T-cell (primary cell): ENCODE measurements at places on chromosomes 13 and 19.

DNA sequence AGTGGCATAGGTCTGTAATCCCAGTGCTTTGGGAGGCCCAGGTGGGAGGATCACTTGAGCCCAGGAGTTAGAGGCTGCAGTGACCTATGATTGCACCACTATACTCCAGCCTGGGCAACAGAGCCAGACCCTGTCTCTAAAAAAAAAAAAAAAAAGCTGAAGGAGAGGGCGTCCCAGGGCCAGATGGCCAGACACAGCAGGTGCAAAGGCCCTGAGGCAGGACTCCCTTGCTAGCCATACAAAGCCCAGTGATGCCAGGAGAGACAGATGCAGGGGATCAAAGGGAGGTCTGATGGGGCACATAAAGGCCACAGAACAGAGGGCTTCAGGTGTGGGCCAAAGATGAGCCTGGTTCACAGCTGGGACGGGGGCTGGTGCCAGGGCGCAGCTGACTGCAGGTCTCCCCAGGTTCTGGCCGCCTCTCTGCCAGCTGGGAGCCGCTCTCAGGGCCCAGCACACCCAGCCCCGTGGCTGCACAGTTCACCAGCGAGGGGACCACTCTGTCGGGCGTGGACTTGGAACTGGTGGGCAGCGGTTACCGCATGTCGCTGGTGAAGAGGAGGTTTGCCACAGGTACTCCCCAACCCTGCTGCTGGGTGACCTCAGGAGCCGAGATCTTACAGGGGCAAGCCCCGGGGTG lies 7.5 kb upstream of the B3GNT3 start:
- DNase-seq, result no peak

GRCh38 chr19:1373042-1373533 lies 10.6 kb upstream of the NDUFS7 start:
- no peak for DNase-seq

DNA sequence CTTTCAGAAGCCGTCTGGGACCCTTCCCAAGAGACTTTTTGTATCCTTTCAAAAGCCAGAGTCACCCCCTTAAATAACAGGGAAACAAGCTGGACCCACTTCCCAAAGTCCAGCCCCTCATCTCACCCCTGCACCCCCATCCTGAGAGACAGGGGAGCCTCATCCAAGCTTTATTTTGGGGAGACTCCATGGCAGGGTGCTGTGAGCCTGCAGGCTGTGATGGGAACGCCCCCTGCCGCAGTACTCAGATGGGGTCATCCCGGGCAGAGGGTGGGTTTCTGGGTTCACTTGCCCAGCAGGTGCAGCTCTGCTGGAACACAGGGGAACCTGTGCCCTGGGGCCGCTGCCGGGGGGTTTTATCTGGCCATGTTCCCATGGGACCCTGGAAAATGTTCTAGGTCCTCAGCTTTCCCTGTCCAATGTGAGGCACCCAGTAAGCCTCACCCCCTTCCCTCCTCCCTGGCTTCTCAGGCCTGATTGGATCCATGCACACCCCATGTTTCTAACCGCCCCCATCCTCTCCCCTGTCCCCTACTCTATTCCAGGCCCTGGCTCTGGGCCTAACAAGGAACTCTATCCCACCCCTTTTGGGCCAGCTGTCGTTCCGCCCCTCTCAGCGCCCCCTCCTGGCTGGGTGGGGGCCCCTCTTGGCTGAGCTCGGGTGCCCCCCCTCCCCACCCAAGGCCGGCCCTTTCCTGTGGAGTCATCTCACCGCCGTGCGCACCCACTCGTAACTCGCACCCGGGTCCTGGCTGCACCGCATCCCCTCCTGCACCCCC lies 1.0 kb downstream of the HIF3A start:
- DNase-seq, result no peak

DNA sequence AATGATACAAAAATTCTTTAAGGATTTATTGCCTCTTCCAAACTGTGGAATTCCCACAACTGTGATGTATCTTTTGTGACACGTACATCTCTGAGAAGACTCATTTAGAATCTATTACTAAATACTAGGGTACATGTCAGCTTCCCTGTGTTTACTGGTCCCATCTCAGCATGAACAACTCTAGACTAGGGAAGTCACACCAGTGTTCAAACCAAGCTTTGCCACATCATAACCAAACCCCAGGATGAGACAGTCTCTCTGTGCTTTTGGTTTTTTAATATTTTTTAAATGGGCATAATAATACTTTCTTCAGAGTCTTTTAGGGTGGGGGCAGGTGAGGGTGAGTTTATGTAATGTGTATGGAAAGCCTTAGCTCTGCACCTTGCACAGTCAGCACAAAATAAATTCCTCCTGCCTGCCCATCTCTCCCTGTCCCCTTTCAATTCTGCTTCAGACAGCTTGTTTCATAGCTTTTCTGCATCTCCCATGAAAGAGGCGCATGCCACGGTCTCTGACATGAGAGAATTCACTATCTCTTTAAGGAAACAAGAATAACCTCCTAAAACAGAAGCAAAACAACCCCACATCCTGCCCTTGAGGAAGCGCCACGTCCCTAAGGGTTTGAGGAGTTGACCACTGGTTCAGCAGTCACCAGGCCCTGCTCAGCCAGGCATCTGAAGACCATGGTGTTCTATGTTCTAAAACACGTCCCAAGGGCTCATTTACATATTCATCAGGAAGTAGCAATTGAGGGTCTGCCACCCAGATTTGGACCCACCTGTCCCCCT lies 174.5 kb downstream of the USP12 start:
- DNase-seq, result no peak

DNA sequence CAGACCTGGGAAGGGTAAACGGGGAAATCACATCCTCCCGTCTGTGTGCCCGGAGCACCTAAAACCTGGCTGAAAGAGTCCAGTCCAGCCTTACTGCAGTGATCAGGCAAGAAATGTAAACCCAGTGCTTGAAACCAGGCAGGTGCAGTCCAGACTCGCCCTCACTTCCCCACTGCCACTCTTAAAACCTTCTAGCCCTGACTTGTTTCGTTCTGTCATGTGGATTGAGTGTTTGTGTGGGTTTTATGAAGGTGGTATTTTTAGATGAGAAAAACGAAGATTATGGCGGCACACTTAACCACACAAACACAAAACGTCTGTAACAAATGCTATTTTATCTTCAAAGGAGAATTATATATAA lies 839 bp upstream of the CKAP2 start:
- DNase-seq, result peak; percentile 24

DNA sequence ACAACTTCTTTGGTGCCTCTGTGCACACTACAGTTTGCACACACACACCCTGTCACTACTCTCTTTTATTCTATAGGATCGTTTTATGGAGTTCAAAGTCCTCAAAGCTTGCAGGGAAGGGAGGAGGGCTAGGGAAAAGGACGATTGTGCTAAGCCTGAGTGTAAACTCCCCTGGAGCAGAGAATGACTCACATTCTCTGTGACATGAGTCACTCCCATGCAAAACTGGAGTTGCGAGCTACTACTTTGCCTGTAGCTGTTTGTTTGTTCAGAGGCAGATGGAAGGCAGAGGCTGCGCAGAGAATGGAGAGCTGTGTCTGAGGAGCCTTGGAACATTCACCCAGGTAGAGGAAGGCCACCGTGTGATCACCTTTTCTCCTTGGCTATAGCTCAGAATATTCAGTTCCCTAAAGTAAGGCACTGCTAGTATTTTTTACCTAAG lies 80.5 kb upstream of the MBNL2 start:
- DNase-seq, result no peak
